Fibroblast of skin of right quadriceps (primary cell): ENCODE measurements at places on chromosomes 6 and 20.
A peak's percentile ranks its signal among the peaks of the same experiment; 100 is the strongest.

DNA sequence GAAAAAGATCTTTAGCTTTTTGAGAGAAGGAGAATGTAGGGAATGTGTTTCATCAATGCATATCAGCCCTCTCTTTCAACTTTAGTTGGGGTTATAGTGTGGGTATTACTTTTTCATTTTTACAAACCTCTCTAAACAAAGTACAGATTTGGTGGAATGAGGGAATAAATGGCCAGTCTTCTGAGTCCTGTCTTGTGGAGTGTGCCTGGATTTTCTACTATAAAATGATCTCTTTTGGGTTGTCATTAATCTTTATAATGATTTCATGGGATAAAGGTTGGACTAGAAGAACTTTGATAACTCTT lies 209.3 kb downstream of the RNF144B start:
- no peak for DNase-seq

DNA sequence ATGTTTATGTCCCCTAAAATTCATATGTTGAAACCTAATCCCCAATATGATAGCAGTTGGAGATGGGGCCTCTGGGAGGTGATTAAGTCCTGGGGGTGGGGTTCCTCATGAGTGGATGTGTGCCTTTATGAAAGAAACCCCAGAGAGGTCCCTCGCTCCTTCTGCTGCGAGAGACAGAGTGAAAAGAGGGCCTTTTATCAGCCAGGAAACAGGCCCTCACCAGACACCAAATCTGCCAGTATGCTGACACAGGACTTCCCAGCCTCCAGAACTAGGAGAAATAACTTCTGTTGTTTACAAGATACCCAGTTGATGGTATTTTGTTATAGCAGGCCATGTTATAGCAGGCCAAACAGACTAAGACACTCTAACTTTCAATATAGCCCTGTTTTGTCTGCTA lies 100.9 kb upstream of the NFATC2 start:
- no peak for DNase-seq

- DNase-seq, result peak; percentile 77
These were observed 47.9 kb upstream of the CCDC167 start for GRCh38 chr6:37547564-37548061.

DNA sequence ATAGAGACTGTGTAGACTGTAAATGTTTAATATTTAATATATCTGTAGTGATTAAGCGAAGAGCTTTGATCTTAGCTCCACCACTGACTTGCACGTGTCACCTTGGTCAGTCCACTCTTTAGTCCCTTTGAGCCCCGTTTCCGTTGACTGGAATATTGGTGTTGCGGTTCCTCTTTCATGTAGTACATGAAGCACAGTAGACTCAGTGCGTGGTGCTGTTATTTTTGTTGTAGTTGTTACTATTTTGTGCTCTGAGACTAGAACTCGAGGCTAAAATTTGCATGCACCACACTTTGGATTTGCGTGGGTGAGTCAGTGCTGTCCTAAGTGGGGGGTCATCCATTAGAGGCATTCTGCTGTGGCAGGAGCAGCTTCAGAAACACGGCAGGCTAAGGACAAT lies 291.4 kb downstream of the QKI start:
- DNase-seq, result no peak

DNA sequence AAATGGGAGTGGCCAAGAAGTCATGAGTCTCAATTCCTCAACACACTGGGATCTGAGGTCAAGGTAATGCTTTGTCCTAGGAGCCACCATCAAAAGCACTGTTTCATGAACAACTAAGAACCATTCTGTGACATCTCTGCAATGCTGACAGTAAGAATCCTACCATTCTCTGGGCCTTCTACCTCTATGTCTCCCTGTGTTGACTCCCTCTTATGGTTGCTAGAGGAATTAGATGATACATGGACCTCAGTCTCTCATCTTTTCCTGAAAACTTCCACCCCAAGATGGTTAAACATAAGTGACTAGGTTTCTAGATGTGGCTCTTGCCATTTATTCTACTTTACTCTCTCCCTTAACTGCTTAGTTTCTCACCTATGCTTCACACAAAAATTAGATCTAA lies 9.1 kb downstream of the MTRF1L start:
- no peak for DNase-seq

GRCh38 chr6:167442796-167443680 lies 118.2 kb downstream of the TTLL2 start:
- no peak for DNase-seq

GRCh38 chr20:15708984-15709598 lies 864.2 kb downstream of the KIF16B start:
- no peak for DNase-seq

- peak; percentile 52 for DNase-seq
These were observed 132.4 kb downstream of the BMP7 start for GRCh38 chr20:57133926-57134650.

- no peak for DNase-seq
These were observed 10.4 kb downstream of the CYP24A1 start for GRCh38 chr20:54163402-54163801.

- no peak for DNase-seq
These were observed 4.7 kb upstream of the SLC17A4 start for GRCh38 chr6:25749837-25750236.

DNA sequence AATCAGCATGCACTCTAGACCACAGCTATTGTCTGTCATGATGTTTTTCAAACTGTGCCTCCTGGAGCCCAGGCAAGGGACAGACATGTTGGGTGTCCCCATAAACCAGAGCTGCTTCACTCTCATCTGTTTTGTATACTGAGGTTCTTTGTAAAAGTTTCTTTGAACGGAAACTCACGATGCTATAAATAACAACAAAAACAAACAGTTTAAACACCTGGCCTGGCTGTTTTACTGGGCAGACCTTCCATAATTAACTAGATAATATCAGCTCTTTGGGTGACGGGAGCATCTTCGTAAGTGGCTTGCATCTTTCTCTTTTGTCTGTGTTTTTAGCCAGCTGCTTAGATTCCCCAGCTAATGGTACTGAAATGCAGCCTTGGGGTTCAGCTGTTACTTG lies 190.3 kb downstream of the ZDHHC14 start:
- DNase-seq, result no peak

GRCh38 chr6:65988006-65988405 lies 281.0 kb upstream of the EYS start:
- no peak for DNase-seq

DNA sequence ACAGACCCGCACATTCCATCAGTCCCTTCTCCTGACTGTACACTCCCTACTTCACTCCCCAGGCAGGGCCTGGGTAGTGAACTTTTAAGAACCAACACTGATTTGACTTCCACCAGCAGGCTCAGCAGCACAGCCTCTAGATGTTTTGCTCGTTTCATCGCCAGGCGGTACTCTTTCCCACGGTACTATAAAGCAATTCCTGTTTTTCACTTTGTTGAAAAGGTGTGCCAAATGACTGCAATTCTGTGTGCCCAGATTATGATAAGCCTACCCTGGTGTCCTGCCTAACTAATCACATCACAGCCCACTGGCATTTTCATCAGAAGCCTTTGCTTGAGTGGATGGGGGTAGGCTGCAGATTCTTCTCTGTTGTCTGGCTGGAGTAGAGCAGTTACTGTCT lies 12.9 kb upstream of the WTAP start:
- DNase-seq, result no peak

GRCh38 chr6:71965404-71965803 lies 79.1 kb downstream of the RIMS1 start:
- no peak for DNase-seq

- no peak for DNase-seq
These were observed 32.4 kb upstream of the TXLNB start for GRCh38 chr6:139324301-139324555.

- DNase-seq, result no peak
These were observed 41.9 kb downstream of the GJA10 start for GRCh38 chr6:89936177-89936576.

GRCh38 chr6:163872335-163872734 lies 457.8 kb downstream of the QKI start:
- DNase-seq, result peak; percentile 91

DNA sequence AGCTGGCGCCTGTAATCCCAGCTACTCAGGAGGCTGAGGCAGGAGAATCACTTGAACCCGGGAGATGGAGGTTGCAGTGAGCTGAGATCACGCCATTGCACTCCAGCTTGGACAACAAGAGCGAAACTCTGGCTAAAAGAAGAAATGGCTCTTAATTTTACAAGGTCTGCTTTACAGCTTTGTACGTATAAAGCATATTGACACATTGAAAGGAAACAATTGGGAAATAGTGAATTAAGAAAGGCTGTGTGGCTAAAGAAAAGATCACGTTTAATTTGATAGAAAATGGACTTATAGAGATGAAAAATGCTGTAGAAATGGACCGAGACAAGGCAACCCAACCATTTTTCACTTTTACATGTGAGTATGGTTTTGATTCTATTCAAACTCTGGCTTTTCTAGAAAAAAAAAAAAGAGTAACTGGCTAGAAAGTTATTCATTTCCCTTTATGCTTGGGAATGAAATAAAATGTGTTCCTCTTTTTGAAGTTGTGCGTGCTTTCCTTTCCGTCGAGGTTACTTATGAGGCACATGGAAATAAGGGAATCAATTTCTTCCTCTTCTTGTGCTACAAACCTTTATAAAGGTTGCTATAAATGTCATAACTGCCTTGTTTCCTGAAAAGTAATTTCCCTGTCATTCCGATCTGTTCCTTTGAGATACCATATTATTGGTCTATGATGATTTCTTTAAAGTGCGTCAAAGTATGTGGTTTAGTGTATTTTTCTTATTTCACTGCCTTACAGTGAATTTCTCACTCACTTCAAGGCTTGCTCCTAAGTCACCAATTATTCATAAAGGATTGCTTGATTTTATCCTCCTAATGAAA lies 29.4 kb downstream of the PFDN4 start:
- DNase-seq, result no peak

- DNase-seq, result peak; percentile 85
These were observed 289.6 kb downstream of the PREX1 start for GRCh38 chr20:48538058-48538825.

DNA sequence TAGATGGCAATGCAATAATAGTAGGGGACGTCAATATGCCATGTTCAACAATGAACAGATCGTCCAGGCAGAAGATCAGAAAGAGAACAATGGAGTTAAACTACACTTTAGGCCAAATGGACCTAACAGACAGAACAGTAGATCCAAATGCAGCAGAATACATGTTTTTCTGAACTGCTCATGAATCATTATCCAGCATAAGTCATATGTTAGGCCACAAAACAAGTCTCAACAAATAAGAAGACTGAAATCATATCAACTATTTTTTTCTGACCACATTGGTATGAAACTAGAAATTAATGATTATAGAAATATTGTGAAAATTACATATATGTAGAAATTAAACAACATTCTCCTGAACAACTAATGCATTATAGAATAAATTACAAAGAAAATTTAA lies 10.2 kb upstream of the DEFB125 start:
- no peak for DNase-seq

DNA sequence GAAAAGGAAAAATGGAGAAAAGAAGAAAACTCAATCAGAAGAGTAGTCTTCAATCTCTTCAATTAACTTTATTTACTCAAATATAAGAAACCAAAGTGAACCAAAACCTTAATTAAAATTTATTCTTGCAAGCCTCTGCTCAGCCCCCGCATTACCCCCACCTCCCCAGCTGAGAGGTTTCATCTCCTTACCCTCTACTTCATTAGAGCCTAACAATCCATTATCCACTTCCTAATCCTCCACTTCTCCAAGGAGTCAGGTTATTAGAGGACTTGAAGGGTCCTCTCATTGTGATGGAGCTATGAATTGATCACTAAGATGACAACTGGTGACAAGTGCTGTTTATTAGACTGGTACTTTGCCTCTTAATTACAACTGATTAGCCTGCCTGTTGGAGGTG lies 956.5 kb downstream of the TFAP2A start:
- no peak for DNase-seq

DNA sequence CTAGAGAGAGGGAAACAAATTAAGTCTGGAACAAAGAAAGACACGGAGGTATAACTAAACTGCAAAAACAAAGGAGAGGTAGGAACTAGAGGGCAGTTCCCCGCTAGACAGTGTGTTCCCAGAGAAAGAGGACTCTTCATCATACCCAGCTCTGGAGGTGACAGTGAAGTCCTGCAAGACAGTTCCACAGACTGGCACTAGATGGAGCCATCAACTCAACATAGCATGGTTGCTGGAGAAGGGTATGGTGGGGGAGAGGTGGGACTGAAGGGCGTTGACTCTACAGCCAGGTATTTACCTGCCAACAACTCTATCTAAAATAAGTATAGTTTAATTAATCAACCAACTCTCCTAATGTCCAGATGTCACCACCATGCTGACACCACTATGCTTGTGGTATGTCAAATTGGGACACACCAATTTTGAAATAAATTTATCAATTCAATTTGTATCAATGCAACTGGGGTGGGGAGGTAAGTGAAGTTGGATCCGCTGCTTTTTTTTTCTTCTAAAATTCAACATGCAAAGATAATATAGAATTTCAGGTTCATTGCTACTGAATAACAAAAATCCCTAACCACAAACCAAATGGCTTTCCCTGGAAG lies 9.7 kb downstream of the BACH2 start:
- no peak for DNase-seq

DNA sequence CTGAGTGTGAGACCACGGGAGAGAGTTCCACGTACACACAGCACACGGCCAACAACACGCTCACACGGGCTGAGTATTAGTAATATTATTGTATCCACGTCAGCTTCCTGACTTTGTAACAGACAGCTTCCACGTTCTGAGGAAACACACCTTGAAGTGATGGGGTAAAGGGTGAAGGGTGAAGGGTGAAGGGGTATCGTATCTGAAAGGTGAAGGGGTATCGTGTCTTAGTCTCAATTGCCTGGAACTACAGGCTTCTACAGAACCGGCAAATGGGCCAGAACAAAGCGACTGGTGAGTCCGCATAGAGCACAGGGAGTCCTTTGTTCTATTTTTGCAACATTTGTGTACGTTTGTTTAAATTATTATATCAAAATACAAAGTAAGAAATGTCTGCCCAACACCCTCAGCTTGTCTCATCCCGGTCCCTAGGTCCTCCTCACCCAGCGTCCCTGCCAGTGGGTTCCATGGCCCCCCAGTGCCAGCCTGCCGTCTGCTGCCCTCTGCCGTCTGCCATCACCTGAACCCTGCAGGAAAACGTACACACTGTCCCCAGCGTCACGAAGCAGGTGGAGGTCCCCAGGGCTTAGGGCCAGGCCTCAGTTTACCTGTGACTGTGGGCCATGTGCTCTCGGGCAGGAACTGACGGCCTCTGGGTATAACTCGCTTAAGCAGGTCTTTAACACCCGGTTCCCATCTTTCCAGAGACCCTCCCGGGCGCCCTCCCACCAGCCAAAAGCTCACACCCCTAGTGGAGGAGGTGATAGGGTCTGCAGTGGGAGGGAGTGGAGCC lies 4.4 kb upstream of the HELZ2 start:
- DNase-seq, result no peak

- no peak for DNase-seq
These were observed 4.2 kb upstream of the PHIP start for GRCh38 chr6:79082304-79082703.

- no peak for DNase-seq
These were observed 132.6 kb upstream of the RAB32 start for GRCh38 chr6:146410851-146411595.

- DNase-seq, result no peak
These were observed 125.4 kb downstream of the FYN start for GRCh38 chr6:111747829-111748228.

GRCh38 chr6:90488816-90489215 lies 98.1 kb downstream of the MAP3K7 start:
- no peak for DNase-seq
